ENCODE measurements at places on chromosomes 11 and 22.

GRCh38 chr11:19513253-19513652 is 199.4 kb upstream of the NAV2 start:
- no peak for DNase-seq

GRCh38 chr22:29700900-29701154 is 19.0 kb upstream of the CABP7 start:
- DNase-seq: no peak

DNA sequence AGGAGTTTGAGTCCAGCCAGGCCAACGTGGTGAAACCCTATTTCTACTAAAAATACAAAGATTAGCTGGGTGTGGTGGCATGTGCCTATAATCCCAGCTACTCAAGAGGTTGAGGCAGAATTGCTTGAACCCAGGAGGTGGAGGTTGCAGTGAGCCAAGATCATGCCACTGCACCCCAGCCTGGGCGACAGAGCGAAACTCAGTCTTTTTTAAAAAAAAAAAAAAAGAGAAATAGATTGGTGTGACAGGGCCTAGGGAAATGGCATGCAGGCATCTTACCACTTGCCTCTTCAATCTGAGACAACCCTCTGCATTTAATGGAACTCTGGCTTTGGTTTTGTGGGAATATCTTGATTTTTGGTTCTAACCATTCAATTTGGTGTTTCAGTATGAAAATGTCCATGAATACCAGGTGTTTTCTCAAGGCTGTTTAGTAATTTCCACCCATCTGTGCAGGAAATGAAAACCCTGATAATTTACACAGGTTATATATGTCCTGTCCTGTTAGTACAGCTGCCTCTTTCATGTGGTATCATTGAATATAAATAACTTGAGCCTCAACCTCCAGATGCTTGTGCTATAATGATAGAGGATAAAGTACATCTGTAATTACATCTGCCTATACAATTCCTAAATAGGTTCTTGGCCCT is 8.4 kb downstream of the XBP1 start:
- no peak for DNase-seq

DNA sequence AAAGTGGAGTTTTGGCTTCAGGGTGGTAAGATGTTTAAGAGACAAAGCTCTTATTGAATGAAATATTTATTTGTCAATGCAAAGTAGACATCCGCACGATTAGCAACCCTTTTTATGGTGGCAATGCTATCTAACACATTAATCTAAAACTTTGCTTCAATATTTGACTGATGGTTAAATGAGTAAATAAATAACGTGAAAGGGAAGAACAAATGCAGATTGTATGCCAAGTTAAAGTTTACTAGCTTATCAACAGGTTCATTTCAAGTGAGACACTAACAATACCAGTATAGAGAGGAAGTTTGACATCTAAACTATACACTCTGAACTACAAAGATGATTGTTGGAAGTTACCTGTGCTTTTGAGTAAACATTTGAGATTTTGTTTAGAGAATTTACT is 50.1 kb downstream of the AASDHPPT start:
- no peak for DNase-seq

GRCh38 chr11:71240061-71240690 is 12.2 kb downstream of the SHANK2 start:
- DNase-seq: no peak

GRCh38 chr11:80066291-80066690 is 625.5 kb upstream of the TENM4 start:
- DNase-seq: no peak

- no peak for DNase-seq
These were observed 15.2 kb downstream of the TRIM3 start for GRCh38 chr11:6458352-6459098.

GRCh38 chr22:41198027-41198580 is 7.0 kb upstream of the L3MBTL2 start:
- no peak for DNase-seq

- DNase-seq: no peak
These were observed 21.8 kb upstream of the OR56A1 start for GRCh38 chr11:6052374-6052773.

DNA sequence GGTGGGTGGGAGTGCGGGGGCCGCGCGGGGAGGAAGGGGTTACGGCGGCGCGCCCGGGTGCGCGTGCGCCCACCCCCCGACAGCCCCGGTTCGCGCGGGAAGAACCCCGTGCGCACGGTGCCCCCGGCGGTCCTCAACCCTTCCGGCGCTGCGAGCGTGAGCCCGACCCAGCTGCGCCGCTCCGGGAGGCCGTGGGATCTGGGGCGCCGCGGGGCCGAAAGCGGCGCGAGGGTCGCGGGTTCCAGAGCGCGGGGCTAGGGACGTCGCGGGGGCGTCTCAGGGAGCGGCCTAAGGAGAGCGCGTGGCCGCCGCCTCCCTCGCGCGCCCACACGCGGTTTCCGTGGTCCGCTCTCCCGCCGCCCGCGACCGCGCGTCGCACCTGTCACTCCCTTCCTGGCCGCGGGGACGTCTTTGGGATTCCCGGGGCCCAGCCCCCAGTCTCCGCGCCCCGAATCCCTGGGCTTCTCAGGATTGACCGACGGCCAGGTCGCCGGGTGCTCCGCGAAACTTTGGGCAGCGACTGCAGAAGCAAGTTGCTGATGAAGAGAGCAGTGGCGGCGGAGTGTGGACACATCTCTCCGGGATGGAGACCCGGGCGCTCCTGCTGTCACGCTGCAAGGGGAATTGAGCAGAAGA is 582 bp downstream of the SREBF2 start:
- DNase-seq: peak; percentile 17

DNA sequence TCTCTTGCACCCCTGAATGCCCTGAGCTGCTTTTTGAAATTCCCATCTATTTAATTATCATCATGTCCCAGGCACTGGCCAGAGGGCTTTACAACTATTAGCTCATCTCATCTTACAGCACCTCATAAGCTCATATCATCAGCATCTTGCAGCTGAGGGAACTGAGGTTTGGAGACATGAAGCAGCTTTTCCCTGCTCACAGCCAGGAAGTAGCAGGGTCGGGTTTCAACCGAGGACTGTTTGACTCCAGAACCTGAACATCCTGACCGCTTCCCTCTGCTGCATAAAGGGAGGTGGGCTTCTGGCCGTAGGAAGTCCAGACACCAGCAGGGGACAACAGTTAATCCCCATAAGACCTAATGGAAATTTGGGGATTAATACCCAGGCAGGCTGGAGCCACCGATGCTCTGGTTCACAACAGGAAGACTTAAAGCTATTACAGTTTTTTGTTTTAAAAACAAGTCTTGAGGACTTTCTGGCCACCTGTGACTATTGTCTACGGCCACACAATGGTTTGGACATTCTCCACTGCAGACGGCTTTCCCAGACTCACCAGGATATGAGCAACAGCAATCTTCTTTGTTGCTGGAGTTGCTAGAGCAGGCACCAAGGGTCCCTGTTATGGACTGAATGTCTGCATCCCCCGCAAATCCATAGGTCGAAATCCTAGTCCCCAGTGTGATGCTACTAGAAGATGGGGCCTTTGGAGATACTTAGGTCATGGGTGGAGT is 47.4 kb downstream of the CHST1 start:
- DNase-seq: no peak

GRCh38 chr11:13891911-13892310 is 70.6 kb upstream of the SPON1 start:
- no peak for DNase-seq

GRCh38 chr11:75159151-75159953 is 8.4 kb downstream of the SLCO2B1 start:
- no peak for DNase-seq

DNA sequence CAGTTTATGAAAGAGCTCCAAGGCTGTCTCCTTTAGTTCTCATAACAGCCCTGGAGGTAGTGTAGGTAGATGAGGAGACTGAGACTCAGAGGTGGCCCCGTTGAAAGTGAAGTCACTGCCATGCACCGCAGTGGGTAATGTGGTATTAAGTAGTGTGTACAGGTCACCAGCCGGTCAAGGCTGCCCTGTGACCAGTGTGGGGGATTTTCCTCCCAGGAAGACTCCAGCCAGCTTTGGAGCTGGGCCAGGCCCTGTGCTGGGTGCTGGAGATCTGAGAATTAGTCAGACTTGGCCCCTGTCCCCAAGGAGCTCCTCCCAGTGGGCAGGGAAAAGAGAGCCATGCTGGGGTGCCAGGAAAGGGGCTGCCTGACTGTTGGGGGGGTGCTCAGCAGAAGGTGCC is 5.3 kb downstream of the OMP start:
- DNase-seq: no peak

DNA sequence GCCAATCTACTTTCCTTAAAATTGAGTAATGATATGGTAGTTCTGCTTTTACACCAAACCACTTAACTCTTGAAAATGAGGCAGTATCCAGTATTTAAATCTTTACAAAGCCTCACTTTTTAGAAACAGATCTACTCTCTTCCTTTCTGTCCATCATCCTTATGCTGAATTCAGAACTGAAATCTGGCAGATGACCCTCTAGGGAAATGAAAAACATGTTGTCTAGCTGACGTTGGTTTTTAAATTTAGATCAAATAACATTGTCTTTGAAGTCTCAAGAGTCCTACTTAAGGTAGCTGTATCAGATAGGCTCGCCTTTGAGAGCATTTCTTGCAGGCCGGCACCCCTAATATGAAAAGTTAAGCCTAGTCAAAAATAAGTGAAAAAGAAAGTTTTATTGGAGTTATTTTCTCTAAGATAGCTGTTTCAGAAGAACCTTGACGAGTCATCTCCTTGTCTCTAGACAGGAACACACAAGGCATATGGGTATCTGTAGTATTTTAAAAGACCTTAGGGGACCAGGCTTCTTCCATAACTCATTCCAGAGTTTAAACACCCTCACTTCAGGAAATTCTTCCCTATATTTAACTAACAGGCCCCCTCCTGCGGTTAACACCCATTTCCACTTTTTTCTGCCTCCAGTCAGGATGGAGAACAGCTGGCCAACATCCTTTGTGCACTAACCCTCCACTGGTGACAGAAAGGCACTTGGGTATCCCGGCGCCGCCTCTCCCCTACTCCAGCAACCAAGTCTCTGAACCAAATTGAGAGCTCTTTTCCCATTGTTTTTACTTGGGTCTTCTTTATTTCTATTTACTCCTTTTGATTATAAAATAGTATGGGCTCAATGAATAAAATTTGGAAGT is 81.2 kb downstream of the WNT11 start:
- DNase-seq: no peak

- DNase-seq: no peak
These were observed 8.7 kb downstream of the DLAT start for GRCh38 chr11:112033902-112034301.

DNA sequence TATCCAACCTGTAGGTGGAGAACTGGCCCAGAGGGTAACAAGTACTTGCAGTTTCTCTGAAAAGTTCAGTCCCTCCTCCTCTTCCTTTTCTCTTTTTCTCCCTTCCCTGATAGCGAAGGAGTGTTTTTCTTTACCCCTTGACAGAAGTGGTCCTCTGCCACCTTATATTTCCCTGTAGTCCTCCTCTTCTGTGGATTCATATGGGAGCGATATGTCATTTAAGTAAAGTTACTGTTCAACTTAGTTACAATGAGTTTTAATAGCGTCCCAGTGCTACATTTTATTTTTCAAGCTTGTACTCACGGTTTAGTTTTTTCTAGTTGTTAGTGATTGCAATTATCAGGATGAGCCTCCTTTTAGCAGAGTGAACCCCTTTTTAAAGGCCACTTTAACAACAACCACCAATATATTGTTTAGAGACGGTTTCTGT is 1.4 kb downstream of the PCF11 start:
- no peak for DNase-seq

DNA sequence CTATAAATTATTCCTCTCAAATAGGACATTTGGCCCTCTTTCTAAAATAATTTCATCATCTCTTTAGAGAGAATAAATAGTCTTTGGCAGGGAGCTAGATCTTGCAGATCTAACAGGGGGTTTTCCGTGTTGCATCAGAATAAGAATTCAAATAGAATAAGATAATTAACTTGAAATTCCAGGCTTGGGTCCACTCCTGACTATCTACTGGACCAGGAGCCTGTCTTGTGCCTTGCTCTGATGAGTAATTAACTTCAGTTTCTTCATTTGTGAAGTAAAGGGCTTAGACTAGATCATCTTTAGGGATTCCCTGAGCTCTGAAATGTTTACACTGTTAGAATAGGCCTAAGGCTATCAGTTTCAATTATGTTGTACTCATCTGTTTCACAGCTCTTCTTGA is 23.5 kb upstream of the TMEM123 start:
- no peak for DNase-seq

DNA sequence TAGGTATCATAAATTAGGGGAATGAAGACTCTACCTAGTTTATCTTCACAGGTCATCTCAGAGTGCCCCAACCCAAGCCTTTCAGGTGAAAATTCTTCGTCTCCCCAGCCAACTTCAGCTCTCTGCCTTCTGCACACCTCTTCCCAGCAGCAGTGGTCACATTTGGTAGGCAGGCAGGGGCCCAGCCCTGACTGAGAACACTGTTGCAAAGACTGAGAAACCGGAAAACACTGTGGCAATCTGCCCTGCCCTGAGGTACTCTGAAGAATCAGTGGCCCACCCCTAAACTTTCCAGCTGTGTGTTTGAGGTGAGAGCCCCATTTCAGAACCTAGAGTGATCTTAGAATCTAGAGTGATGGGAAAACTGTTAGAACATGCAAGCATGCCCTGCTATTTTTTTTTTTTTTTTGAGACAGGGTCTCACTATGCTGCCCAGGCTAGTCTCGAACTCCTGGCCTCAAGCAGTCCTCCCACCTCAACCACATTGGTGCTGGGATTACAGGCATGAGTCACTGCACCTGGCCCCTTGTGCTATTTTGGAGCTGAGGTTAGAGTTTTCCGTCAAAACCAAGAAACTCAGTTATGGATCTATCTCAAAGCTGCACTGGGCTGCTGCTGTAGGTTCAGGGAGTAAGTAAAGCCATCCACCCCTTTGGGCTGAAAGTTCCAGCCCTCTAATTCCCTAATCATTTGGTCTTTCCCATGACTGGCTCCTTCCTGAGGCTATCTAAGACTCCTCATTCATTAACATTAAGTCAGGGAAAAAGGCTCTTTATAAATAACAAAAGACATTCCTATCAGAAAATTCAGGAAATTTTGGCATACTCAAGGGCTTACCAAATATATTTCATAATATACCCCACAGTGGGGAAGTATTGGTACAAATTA is 1.7 kb upstream of the LDHA start:
- no peak for DNase-seq

- no peak for DNase-seq
These were observed 48.9 kb upstream of the TCF20 start for GRCh38 chr22:42319386-42319785.
